Fibroblast of upper back skin (primary cell): ENCODE measurements at places on chromosomes 3 and 15.
A peak's percentile ranks its signal among the peaks of the same experiment; 100 is the strongest.

DNA sequence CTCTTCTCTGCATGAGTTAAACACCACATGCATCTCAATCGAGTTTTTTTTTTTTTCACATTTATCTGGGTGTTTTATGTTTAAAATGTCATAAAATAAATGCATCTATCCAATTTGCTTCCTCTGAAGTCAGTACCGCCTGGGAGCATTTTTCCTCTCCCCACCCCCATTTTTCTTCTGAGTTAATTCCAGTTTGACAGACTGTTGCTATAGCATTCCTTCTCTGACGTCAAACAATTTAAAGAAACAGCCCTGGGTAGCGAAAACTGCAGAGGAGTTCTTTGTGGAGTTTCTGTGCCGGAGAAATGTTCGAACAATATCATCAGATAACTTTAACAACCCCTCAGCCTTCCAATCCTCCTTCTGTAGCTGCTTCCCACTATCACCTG, 900 bp upstream of the GNB4 start:
- peak; percentile 89 for DNase-seq

DNA sequence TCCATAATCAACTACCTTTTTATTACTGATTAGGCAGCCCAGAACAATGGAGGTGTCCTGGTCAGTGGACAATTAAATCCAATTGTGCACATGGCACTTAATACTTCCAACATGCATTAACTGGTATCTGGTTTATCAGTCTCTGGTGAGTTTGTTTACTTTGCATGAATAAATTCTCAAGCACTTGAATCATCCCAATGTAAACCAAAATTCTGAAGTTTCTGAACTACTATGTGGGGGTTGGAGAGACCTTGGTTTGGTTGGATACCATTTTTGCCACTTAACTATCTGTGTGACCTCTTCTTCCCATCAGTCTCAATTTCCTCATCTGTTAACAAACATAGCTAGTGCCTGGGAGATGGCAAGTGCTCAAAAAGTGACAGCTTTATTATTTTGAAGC, 70.5 kb upstream of the MAP4 start:
- DNase-seq, result peak; percentile 48

DNA sequence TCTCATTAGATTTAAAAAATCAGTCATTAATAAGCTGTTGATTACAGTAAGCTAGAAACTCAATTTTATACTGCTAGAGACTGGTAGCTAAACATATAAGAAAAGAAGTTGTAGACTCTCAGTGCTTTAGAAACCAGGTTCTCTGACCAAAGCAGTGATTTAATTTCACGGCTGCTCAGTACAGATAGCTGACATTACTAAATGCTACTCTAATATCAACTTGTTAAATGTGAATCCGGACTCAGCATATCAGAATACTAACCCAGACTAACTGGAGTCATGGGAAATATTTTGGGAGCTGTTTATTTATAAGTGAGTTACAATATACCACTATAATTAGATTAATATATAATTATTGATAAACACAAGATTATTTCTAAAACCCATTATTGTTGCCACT, 80.4 kb downstream of the NEDD4 start:
- no peak for DNase-seq

DNA sequence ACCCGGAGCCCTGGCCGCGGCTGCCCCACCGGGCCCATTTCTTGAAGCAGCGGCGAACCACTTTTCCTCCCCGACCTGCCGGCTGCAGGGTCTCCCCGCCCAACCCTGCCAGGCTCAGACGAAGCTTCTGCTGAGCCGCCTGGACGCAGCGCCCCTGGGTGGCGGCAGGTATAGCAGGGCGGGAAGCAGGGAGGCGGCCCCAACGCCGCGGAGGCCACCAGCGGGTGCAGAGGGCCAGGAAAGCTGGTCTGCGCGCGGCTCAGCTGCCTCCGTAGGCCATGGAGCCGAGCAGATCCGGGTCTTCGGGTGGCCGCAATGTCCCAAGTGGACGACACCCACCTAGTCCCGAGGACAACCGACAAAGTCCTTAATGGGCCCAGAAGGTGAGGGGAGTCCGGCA, 21.9 kb upstream of the SRPRB start:
- DNase-seq, result no peak

DNA sequence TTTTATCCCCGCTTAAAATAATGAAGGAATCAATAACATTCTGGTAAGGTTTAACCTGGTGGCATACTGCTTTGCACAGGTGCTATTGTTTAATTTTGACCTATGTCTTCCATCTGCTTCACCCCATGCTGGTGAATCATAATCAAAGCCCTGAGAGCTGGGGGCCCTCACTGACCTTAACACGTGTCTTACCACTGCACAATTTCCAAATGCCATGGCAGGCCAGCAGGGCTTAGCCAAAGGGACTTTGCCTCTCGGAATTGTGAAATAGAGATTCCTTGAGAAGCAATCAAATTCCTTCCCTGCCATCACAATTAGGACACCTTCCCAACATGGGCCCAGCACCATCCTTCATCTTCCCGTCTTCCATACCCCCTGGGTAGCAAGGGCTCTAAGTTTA, 242.6 kb upstream of the THBS1 start:
- DNase-seq, result no peak

- DNase-seq, result no peak
Measured at GRCh38 chr3:101414121-101414520, 93.7 kb upstream of the IMPG2 start.

DNA sequence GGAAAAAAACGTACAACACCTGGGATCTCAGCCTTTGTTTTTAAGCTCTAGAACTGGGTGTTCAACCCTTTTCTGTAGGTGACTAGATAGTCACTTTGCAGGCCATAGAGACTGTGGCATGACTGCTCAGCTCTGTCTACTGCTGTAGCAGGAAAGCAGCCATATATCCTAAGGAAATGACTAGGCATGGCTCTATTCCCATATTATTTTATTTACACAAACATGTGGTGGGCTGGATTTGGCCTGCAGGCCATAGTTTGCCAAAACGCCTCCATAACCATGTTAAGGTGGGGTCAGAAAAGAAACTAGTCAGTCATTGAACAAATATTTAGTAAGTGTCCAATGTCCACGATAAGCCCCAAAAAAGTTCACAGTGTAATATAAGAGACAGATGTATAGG, 452.5 kb downstream of the MCTP2 start:
- no peak for DNase-seq

DNA sequence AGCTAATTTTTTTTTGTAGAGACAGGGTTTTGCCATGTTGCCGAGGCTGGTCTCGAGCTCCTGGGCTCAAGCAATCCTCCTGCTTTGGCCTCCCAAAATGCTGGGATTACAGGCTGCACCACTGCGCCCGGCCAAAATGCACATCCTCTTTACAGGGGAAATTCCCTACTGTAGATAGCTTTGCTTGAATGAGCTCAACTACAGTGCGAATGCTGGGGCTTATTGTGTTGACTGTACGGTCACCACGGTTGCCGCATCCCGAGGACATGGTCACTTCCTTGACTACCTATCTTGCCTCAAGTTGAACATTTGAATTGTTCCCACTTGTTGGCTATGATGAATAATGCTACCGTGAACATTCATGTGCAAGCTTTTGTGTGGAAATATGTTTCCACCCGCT, 5.3 kb upstream of the MTFMT start:
- DNase-seq, result no peak
